ENCODE measurements at places on chromosomes 12 and 14.
A peak's percentile ranks its signal among the peaks of the same experiment; 100 is the strongest.

DNA sequence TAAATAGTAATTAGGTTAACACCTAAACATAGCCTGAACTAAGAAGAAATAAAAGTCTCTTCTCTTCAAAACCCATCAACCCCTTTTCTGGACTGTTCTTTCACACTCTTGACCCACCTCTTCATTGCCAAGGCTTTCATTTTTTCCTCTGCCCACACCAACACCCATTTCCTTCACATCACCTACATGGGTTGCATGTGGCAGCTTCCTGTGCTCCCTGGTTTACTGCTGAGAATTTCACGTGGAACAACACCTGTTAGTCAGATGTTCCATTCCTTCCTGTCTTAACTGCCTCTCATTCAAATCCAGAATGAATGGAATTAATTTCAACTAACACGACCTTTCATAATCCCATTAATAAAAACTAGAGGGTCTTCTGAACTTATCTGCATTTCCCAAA lies 157.3 kb downstream of the BCAT1 start:
- DNase-seq = no peak

GRCh38 chr12:52611080-52611468 lies 7.3 kb downstream of the KRT73 start:
- DNase-seq = no peak

DNA sequence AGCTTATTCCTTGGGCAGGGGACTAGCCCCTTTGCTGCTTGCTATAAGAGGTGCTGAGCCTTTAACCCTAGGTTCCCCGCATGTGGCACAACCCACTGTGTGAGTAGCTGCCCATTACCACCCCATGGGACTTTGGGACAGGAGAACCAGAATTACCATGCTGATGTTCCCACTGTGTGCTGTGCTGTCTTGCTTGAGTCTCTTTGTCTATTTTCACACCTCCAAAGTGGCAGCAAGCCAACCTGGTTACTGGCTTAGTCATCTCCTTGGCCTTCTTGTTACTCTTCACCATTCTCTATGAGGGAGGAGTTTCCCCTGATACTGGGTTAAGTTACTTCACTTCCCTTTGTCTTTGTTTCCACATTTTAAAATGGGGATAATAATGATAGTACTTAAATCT lies 73.4 kb upstream of the ETV6 start:
- DNase-seq = peak; percentile 20

DNA sequence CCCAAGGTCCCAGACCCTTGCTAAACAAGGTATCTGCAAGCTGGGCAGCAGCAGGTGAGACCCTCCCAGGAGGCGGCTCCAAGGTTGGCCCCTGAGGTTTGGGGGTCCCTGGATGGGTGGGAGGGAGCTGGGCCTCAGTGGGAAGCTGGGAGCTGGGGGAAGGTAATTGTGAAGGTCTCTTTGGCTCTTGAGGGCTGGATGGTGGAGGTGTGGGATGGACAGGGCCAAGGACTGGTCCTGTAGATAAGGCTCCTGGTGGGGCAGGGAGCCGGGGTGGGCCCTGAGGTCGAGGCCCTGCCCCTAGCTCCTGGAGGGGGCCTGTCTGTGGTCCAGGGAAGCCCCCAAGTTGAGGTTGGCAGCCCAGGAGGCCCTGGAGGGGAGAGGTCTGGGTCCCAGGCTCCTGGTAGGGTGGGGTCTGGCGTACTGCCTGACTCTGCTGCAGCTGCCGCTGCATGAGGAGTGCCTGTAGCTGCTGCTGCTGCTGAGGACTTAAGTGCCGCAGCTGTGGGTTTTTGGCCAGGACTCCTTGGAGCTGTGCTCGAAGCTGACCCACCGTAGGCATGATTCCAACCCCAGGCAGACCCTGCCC lies 13.1 kb upstream of the PRKAG1 start:
- no peak for DNase-seq

DNA sequence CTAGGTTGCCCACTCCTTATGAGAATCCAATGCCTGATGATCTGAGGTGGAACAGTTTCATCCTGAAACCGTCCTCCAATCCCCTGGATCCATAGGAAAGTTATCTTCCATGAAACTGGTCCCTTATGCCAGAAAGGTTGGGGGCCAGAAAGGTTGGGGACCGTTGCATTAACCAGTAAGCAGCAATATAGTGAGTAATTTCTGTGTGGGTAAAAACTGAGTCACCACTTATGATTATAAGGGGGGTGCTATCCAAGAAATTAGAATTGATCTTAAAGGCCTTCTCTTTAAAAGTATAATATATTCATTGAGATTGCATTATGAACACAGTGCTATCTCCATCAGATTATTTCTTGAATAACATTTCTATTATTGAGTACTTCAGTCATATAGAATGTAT lies 97.2 kb downstream of the PCNX1 start:
- no peak for DNase-seq

DNA sequence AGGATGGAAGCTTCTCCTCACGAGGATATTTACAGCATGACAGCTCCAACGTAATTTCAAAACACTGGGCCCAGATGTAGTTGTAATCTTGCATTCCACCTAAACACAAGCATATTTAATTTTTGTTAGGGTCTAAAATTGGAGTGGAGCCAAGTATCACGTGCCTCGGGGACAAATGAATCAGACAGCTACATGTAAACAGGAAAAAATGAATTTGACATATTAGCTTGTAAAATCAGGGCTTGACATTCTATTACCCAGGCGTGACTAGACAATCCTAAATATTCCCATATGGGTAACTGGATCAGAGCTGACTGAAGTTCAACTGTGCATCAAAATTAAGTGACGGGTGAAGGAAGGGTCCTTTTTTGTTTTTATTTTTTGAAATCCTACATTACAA lies 59.0 kb downstream of the MDM2 start:
- DNase-seq = no peak

GRCh38 chr12:111798182-111798581 lies 31.4 kb downstream of the ALDH2 start:
- no peak for DNase-seq

GRCh38 chr14:39431416-39432178 lies 636 bp downstream of the FBXO33 start:
- peak; percentile 17 for DNase-seq

- DNase-seq = no peak
Observed at GRCh38 chr12:110373025-110373424, 30.5 kb downstream of the ANAPC7 start.

GRCh38 chr14:92510972-92511371 lies 2.6 kb upstream of the RIN3 start:
- no peak for DNase-seq

DNA sequence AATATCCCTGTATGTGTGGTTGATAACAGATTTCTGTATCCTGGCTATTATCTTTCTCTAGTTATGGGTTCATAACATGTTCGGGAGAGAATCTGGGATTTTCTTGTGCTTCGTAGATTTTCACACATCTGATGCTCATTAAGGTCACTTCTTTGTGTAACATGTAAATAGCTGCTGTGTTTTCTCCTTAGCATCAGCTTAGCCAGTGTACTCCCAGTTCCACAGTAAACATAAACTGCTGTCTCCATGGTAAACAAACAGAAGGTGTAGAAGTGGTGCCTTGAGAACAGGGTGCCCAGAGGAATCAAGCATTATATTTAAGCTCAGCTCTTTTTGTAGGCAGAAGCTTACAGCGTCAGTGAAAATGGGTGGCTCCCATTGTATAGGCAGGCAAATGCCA lies 88.0 kb downstream of the ANO6 start:
- DNase-seq = no peak

DNA sequence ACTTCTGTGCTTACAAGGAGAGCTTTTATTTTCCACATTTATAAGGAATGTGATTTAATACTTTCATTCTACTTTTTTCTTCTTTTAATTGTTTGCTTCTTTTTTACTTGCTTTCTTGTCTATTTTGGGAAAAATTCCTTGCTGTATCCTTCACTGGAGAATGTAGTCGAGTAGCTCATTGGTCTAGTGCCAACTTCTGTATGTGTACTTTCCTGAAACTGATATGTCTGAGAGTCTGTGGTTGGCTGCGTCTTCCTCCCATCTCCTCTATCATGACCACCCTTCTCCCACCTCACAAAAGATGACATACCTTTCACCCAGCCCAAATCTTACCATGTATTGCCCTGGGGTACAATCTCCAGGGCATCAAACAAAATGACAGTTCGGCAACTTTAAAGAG lies 51.8 kb downstream of the MSRB3 start:
- DNase-seq = no peak

DNA sequence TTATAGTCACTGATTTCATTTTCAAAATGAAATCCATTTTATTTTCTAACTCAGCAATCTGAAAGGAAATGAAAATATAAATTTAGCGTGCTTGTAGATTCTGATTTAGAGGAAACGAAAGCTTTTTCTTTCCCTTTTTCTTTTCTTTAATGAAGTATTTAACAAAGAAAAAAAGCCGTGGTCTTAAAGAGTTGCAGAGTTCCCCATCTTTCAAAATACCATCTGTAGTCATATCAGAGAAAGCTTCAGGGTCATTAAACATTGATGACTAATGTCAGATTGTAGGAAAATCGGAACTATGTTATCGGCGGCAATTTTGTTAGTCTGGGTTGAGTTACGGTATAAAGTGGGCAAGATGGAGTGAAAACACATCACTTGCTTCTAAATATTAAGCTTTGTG lies 32.3 kb downstream of the DRAM1 start:
- DNase-seq = no peak

DNA sequence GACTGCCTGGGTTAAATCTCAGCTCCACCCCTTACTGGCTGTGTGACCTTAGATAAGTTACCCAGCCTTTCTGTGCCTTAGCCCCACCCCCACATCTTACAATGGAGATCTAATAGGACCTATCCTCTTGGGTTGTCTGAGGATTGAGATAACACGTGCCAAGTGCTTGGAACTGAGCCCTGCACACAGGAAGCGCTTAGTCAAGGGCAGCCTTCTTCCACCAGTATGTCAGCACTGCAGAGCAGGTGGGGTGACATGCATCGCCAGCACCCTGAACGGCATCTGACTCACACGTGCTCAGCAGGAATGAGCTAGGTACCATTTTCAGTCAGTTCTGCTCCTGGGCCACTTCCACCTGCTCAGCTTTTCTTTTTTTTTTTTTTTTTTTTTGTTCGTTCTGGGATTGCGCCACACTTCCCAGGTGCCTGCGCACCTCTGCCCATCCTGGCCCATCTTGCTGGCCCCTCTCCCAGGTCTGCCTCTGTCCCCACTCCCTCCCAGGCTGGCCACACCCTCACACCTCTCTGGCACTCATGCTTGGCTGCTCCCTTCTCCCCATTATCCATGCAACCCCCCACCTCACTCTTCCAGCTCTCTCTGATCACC lies 19.6 kb downstream of the LGMN start:
- DNase-seq = peak; percentile 25

- DNase-seq = no peak
Observed at GRCh38 chr14:68464711-68465110, 328.2 kb downstream of the ZFP36L1 start.

DNA sequence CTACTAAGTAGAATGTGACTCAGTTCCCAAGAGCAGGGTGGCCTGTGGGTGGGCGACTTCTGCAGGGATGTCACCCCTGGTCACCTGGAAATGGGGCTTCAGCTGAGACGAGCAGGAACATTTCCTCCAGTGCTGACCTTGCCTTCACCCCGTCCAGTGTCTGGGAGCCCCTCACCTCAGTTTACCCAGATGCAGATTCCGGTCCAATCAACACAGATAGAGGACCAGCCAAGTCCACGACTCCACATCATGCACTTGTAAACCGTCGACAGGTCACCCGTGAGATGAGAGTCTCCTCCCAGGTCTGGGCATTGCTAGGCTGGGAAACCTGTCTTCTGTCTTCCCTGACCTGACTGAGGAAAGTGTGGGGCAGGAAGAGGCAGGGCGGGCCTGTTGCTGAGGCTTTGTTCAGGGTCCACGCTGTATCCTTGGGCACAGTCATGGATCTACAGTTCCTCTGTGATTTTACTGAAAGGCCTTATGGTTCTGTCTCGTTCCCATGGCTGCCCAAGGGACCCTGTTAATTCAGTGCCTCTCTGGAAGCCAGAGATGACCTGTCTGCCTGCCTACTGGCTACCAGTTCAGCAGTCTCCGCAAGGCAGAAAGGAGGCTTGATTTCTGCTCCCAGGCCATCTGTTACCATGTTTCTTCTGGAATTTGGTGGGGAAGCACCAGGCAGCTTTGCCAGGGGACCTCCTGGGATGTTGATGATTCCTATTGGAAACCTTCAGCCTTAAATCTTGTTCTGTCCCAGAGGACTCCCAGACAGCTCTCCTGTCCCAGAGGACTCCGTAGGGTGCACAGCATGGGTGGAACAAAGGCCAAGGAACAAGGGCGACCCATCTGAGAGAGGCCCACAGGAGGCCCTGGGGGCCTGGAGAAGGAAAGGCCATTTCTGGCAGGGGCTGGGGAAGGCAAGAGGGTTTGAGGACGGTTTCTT lies 288.5 kb upstream of the RTL1 start:
- no peak for DNase-seq

DNA sequence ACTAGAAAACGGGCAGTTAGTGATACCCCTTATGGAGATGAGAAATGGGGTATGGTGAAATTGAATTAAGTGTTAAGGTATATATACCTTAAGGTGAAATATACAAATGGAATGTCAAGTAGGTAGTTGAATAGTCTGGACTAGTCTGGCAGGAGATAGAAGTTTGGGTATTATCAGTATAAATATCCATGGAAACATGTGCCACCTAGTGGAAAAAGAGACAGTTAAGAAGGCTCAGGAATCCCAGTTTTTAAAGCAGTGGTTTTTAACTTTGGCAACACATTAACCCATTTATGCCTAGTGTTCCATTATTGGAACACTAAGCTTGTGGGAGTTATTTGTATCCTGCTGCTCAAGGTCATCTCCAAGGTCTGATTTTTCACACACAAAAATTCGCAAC lies 38.6 kb upstream of the TPH2 start:
- no peak for DNase-seq

DNA sequence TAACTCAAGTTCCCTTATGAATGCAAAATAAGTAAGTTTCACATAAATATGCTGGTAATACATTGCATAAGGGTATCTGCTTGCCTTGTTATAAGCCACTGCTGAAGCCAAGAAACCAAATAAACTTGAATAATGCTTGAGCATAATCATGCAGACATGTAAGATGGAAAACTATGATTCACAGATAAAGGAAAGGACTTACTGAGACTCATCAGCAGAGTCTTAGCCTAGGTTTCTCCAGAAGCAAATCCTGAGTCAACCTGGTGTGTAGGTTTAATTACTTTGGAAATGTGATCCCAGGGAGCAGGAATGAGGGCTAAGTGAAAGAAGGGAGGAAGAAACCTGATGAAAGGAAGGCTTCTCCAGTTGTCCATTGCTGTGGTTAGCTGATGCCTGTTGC lies 107.7 kb upstream of the BTG1 start:
- DNase-seq = no peak

DNA sequence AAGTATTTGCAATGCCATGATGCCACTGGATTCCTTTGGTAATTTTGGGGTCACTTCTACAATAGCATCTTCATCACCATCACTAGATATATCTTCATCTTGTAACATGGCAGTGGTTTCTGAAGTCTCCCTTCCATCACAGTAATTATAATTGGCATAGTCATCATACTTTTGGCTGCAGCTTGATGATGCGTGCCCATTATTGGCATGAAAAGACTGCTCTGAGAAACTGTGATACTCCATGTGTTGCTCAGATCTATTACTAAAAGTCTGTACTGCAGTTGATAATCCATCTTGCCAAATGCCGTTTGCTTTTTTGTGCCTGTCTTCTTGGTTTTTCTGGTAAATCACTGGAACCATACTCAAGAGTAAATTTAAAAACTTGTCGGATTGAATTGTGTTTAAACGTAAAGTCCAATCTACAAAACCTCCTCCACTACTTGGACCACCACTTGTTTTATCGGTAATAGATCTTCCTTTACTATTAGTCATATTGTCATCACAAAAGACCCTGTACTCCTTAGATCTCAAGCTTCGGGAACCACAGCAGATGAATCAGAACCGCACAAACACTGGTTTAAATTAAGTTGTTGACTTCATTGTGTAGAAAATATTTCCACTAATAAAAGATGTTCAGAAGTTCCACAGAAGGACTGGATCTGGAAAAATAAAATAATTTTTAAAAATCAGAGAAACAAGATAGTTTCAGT lies 29.9 kb downstream of the SLC41A2 start:
- no peak for DNase-seq

Measured in activated T-cell treated with anti-CD3 and anti-CD28 coated beads for 24 hours (primary cell).